ENCODE measurements at places on chromosomes 12 and 14. TPM values are rescaled to one million over a fixed set of nuclear protein-coding genes. Genes with fewer than 3 reads are reported as not detected.

GRCh38 chr12:103778781-103779180 lies 62.3 kb downstream of the NT5DC3 start:
- H3K4me3 ChIP-seq: no peak overlapping the region
- DNase-seq: no peak
- peaks cover 11% of the 10 kb centered on the region for H3K36me3 ChIP-seq
- H3K27me3 ChIP-seq: no peaks in the 10 kb centered on the region

DNA sequence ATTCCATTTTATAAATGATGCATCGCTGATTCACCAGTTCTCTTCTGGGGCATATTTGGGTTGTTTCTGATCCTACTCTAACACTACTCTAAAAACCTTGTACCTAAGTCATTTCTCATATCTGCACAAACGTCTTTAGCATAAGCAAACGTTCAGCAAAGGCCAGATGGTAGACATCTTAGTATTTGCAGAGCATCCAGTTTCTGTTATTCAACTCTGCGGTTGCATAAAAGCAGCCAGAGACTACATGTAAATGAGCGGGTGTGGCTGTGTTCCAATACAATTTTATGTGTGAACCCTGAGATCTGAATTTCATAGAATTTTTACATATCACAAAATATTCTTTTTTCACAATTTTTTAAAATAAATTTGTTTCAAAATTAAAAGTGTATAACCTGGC lies 22.8 kb upstream of the MMP17 start:
- no peak for DNase-seq
- H3K4me3 ChIP-seq: no peak overlapping the region
- H3K27ac ChIP-seq: no peak overlapping the region
- H3K36me3 ChIP-seq: peaks cover 23% of the 10 kb centered on the region
- H3K4me1 ChIP-seq: peaks cover 5% of the 10 kb centered on the region

DNA sequence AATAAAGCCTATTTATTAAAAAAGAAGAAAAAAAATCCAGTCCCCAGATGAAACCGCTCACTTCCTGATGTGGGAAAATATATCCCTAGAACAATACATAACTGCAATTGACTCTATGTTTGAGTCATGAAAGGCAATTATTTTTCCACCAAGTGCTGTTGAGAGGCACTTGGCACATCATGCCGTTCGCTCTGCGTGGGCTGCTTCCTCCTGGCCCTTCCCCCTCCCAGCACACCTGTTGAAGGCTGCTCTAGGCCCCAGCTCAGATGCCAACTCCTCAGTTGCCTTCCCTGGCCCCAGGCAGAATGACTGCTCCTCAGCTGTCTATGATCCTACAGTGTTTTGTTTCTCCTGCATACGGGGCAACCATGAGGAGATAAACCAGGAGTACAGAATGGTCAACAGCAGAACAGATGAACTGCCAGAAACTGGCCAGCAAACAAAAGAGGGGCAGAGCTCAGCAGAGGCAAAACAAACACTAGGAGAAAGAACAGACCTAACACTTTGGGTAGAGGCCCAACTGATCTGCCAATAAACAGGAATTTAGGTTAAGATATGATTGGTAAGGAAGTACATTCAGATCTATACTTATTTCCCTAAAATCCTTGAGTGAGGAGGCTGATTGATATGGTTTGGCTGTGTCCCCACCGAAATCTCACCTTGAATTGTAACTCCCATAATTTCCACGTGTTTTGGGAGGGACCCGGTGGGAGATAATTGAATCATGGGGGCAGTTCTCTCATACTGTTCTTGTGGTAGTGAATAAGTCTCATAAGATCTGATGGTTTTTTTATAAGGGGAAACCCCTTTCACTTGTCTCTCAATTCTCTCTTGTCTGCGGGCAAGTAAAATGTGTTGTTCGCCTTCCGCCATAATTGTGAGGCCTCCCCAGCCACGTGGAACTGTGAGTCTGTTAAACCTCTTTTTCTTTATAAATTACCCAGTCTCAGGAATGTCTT lies 58.6 kb downstream of the SLC38A1 start:
- no peaks in the 10 kb centered on the region for H3K36me3 ChIP-seq
- peak overlapping the region; percentile 63 for H3K27ac ChIP-seq
- no peaks in the 10 kb centered on the region for H3K27me3 ChIP-seq
- H3K4me3 ChIP-seq: no peak overlapping the region

GRCh38 chr14:37580146-37580545 lies 14.9 kb downstream of the FOXA1 start:
- no peaks in the 10 kb centered on the region for H3K36me3 ChIP-seq
- H3K27me3 ChIP-seq: peaks cover 33% of the 10 kb centered on the region
- peaks cover 19% of the 10 kb centered on the region for H3K4me1 ChIP-seq
- H3K27ac ChIP-seq: no peak overlapping the region
- H3K4me3 ChIP-seq: no peak overlapping the region
- no peak for DNase-seq

The HOXC12 gene
- polyA plus RNA-seq: not detected

The NTN4 gene
- polyA plus RNA-seq: 10.5 TPM
